ENCODE measurements at places on chromosomes 3 and 15. TPM values are rescaled to one million over a fixed set of nuclear protein-coding genes. Genes with fewer than 3 reads are reported as not detected.

Gene NAALADL2
- polyA plus RNA-seq = 0.87 TPM

Gene NPAP1
- polyA plus RNA-seq = 0.12 TPM

Gene LMAN1L
- polyA plus RNA-seq = not detected

Gene CYB561D2
- 15.3 TPM for polyA plus RNA-seq

Gene SEMA6D
- polyA plus RNA-seq = 8.9 TPM

Gene CTXN2
- 0.73 TPM for polyA plus RNA-seq

Gene AGBL1
- polyA plus RNA-seq = not detected

Gene RBP2
- 1.4 TPM for polyA plus RNA-seq

Gene TMEM45A
- 9.3 TPM for polyA plus RNA-seq

Gene FES
- polyA plus RNA-seq = 24.4 TPM

Gene ARID3B
- 4.2 TPM for polyA plus RNA-seq
